GM23338 (cell line): ENCODE measurements at places on chromosomes 16 and 17. TPM values are rescaled to one million over a fixed set of nuclear protein-coding genes. Genes with fewer than 3 reads are reported as not detected.

- peak; percentile 60 for DNase-seq
These were observed 23.3 kb downstream of the CPNE2 start for GRCh38 chr16:57115514-57116182.

- no peak for DNase-seq
These were observed 18.1 kb upstream of the ABCA9 start for GRCh38 chr17:69078864-69079263.

- no peak for DNase-seq
These were observed 29.9 kb downstream of the TSC2 start for GRCh38 chr16:2077696-2078095.

- no peak for DNase-seq
These were observed 23.8 kb upstream of the KCNJ12 start for GRCh38 chr17:21352221-21352980.

GRCh38 chr16:23499801-23500200 lies 10.5 kb downstream of the GGA2 start:
- DNase-seq, result peak; percentile 66

- no peak for DNase-seq
These were observed 154.4 kb upstream of the FOXF1 start for GRCh38 chr16:86355951-86356350.

DNA sequence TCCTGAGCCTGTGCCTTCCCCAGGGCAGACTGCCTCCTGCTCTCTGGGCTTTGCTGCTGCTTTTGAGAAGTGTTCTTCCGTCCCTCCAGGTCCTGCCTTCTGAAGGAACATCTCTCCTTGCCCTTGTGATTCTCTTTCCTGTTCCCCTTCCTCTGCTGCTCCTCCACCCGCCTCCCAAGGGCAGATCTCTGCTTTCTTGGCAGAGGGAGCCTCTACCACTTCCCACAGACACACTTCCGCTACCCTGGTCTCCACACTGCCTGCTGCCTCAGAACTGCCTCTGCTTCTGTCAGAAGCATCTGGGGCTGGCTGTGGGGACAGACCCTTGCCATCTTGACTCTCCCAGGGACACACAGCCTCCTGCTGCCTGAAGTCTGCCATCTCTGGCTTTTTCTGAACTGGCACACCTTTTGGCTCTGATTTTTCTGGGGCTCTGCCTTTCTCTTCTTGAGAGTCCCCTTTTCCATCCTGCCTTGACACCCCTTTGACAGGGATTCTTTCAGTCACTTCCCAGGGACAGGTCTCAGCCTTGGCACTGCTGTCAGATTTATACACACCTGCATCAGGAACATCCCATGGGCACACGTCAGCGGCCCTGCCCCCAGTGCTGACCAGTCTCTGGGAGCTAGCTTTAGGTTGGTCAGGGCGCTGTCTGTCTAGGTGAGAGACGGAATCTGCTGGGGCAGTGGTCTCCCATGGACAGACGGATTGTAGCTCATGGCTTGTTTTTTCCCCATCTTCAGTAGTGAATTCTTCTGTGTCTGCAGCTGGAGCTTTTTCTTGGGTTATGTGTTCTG lies 16.6 kb downstream of the GPR179 start:
- no peak for DNase-seq

DNA sequence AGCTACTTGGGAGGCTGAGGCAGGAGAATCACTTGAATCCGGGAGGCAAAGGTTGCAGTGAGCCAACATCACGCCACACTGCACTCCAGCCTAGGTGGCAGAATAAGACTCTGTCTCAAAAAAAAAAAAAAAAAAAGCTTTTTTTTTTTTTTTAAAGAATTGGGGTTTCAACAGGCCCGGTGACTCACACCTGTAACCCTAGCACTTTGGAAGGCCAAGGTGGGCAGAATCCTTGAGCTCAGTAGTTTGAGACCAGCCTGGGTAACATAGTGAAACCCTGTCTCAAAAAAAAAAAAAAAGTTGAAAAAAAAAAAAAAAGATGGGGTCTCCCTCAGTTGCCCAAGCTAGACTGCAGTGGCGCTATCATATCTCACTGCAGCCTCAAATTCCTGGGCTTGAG lies 6.6 kb upstream of the HEXIM2 start:
- DNase-seq, result no peak

DNA sequence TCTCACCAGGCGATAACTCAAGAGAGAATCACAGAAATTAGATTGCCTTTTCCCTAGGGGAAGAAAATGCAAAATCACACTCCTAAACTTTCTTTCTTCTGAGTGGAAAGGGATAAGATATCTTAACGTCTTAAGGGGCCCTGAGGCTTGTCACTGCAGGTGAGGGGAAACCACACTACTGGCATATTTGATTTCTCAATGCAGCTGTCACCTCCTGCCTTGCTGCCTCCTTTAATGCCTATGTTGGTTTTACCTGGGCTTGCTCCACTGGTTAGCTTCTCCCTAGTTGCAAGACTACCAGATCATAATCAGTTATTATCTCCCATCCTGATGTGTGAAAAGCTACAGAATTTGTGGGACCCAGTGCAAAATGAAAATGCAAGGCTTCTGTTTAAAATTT lies 4.5 kb upstream of the HERPUD1 start:
- DNase-seq, result no peak

GRCh38 chr17:45138911-45139532 lies 3.5 kb downstream of the ACBD4 start:
- DNase-seq, result no peak

DNA sequence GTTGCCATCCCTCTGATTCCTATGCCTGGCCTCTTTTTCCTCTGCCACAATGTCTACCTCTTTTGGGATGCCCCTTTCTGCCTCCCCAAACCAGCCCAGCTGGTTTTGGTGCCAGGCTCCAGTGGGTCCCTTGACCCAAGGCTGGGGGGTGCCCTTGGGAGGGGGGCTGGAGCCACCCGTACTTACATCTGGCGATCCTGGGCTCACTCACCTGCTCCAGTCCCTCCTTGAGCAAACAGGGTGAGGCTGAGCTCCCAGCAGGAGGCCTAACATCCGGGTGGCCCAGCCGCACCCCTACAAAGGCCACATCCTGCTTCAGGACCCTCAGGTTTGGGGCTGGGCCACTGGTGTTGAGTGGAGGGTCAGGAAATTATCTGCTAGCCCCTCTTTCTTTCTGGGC lies 1.2 kb downstream of the ERN2 start:
- no peak for DNase-seq

GRCh38 chr16:17366299-17366961 lies 104.3 kb downstream of the XYLT1 start:
- DNase-seq, result no peak

DNA sequence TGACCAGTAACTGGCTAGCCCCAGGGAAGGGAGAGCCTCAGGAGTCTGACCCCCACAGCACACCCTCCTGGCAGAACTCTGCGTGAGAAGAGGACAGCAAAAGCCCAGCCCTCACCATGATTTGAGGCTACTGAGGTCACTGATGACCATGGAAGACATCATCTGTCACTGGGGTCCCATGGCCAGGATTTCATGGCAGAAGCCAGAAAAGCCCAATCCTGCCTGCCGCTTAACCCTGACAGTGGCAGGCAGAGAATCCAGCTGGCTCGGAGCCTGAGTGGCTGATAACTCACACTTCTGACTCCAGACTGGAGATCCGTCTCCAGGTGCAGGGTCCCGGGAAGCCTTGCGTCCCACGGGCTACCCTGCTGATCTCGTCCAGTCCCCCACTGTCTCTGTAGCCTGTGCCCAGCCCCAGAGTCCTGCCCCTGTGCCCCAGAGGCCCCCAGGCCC lies 17.5 kb downstream of the GRIN2C start:
- DNase-seq, result peak; percentile 23

DNA sequence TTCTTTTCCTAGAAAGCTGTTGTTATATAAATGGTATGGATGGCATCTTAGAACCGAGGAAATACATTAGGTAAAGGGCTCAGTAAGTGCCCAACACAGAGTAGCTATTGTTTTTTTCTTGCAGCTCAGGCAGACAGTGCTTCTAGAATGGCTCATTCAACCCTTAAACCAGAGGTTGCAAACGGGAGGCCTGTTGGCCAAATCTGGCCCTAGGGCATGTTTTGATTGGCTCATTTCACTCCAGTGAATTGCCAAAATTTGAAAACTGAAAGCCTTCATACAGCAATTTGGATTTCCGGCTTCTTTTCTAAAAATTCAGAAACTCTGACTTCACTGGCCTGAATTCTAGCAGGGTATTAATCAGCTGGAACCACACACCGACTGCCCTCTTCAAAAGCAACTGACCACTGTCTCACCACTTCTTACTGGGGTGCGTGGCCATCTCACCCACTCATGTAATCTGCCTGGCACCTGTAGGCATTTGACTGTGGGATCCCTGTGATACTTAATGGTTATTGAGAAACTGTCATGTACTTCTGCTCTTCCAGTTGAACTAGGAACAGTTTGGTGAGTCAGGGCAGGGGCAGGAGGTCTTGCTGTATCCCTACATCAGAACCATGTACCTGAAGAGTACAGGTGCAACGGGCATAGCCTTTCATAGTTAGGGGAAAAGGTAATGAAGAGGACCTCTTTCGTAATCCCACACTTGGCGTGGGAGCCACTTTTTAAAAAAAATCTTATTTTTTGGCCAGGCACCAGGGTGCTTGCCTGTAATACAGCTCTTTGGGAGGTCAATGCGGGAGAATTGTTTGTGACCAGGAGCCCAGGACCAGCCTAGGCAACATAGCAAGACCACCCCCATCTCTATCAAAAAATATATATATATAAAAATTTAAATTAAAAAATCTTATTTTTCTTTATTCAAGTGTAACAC lies 53.6 kb upstream of the SCNN1B start:
- DNase-seq, result no peak

DNA sequence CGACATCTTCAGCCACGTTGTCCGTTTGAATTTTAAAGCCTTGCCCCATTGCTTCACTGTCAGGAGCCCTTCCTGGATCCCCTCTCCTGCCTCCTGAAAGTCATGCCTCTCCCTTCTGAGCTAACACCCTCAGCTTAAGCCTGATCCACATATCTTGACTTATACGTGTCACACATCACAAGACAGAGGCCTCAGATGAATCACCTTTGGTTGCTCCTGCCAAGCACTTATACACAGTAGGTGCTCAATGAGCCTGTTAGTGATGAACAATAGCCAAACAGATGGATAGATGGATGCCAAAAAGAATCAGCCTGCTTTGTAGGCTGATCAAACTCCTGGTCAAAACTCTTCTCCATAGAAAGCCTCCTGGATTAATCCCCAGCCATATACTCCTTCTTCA lies 31.8 kb downstream of the PITPNM3 start:
- DNase-seq, result no peak

GRCh38 chr17:64092952-64093451 lies 36.9 kb downstream of the ERN1 start:
- no peak for DNase-seq

MMP2 gene
- total RNA-seq, result 40.2 and 43.8 TPM in 2 replicates

CCL7 gene
- not detected in 2 replicates for total RNA-seq

BRIP1 gene
- total RNA-seq, result 23.1 and 24.2 TPM in 2 replicates

AFMID gene
- 43.0 and 47.5 TPM in 2 replicates for total RNA-seq

KRT31 gene
- total RNA-seq, result not detected in 2 replicates
